ENCODE measurements at places on chromosomes 3 and 15.

GRCh38 chr3:17025594-17026139 lies 140.9 kb downstream of the PLCL2 start:
- no peak for DNase-seq

DNA sequence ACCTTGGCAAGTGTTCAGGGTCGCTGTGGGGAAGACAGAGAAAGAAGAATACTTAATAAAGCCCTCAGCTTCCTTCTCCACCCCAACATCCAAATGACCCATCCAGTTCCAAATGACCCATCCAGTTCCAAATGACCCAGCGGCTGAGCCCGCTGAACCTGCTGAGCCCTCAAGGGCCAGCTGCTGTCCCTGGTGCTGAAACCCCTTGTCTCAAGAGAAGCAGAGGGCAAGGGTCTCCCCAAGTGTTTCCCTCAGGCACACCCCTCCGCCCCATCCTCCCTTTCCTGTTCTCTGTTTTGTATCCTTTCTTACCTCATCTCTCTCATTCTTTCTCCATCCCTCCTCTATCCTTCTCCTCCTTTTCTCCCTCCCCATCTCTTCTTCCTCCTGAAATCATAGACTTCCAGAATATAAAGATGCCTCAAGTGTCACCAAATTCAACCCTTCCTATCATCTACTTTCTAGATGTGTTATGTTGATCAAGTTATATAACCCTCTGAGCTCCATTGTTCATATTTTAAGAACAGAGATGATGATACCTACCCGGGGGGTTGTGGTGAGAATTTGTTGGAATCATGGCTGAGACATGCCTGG lies 29.0 kb downstream of the CCDC33 start:
- no peak for DNase-seq

DNA sequence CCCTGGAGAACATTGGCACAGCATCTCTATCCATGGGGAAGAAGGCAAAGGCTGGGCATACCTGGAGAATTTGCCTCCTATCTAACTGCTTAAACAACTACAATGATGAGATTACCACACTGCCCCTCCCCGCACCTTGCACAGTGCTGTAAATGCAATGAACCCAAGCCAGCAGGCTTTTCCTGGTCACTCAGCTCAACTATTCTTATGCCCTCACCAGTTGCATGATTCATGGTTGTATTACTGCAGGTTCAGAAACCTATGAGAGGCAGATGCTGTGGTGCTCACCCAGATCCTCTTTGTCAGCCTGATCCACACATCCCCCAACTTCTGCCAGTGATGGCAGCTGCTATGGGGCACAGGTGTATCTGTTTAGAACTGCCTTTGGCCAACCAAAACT lies 77.7 kb upstream of the STAC start:
- no peak for DNase-seq

DNA sequence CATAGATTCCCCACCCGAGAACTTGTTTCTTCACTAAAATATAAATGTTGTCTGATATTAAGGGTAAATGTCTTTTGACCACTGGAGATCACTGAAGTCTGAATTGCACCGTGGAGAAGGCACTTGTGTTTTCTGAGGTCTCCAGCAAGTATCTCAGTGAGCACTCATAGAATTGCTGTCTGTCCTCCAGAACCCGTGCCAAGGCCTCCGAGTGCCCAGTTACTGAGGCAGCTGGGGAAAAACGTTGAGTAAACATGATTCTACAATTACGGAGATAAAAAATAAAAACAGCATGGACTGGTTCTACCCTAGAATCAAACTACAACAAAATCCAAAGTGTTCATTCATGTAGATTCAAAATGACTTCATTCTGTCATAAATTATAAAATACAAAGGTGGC lies 60.0 kb downstream of the MLH1 start:
- DNase-seq, result no peak

All from skin of body (tissue), 3 donors.